ENCODE measurements at places on chromosomes 6 and 20.

DNA sequence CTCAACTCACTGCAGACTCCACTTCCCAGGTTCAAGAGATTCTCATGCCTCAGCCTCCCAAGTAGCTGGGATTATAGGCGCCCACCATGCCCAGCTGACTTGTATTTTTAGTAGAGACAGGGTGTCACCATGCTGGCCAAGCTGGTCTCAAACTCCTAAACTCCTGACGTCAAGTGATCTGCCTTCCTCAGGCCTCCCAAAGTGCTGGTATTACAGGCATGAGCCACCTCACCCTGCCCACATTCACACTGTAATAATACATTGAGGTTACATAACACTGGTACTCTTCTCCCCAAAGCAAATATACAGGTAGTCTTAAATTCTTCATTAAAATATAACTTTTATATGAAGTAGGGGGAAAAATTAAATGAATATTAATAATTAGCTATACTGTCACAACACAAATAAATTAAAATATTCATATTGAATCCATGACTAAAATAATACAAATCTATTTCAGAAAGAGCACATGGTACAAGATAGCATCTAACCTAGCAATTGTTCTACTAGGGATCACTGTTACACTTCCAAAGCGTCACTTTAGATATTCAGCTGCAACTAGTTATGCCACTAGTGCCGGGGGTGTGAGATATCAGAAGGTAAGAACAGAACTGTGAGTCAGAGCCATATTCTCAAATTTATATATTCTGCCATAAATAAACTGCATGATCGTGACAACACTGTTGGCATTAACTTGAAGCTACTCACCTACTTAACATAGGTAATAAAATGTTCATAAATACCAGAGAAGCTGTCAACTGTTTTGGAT is 169.1 kb upstream of the SHLD1 start:
- no peak for DNase-seq

DNA sequence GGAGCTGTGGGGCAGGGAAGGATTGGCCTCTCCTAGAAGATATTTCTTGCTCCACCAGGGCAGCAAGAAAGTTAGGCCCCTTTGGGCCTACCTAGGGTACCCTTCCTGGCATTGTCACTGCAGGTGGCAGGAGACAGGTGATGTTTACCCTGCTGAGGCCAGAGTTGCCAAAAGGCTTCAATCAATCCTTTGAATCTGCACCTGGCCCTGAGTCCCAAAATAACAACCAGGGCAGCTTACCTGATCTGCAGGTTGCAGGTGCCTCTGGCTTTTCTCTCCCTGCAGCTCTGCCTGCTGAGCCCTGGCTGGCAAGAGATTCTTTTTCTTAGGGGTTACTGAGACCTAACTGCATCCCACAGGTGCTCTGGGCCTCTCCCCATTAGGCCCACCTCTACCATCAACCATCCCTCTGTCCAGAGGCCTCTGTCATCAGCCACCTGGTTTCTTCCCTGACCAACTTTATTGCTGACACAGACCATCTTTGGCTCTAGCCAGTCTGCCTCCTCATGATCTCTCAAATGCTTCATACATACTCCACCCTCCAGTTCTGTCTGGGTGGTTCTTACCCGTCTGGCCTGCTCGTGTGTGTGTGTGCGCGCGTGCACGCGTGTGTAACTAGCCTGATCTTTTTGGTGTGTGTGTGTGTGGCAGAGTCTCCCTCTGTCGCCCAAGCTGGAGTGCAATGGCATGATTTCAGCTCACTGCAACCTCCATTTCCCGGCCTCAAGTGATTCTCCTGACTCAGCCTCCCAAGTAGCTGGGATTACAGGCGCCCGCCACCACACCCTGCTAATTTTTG is 13.7 kb downstream of the BCL2L1 start:
- DNase-seq: no peak

GRCh38 chr20:63697357-63697867 is 960 bp downstream of the TNFRSF6B start:
- DNase-seq: no peak

GRCh38 chr6:159875194-159875593 is 15.6 kb upstream of the MAS1 start:
- no peak for DNase-seq

DNA sequence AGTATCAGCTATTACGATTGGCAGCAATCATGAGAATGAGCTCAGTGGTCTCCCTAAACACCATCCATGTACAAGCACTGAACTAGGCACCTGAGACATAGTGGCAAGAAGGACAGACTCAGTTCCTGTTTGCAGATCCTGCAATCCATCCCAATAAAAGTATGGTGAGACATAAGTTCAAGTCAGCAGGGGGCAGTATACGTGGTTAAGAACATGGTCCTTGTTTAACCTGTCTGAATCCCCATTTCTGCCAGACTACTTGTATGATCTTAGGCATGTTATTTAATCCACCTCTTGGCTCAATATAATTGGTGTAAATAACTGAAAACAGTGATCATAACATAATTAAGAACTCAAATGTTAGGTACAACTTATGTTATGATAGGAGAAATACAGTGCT is 33.2 kb upstream of the PNISR start:
- no peak for DNase-seq

DNA sequence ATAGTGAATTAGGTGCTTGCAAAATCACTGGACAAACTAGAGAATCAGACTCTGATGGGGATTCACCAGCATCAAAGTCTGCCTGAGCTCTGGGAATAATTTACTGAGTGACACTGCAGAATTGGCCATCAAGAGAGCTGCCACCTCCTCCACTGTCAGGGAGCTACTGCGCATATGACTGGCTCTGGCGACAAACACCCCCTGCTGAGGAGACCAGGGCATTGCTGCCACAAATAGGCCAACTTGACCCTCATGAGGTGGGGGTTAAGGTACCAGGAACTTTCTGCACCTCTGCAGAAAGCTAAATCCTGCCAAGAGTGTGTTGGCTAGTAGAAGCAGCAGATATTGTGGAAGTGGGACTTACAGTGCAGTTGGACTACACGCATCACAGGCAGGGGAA is 88.0 kb downstream of the CDS2 start:
- DNase-seq: no peak

GRCh38 chr6:170374571-170375444 is 68.2 kb downstream of the FAM120B start:
- no peak for DNase-seq

GRCh38 chr6:64712606-64713005 is 994.4 kb downstream of the EYS start:
- no peak for DNase-seq

GRCh38 chr6:65450451-65450850 is 256.6 kb downstream of the EYS start:
- DNase-seq: no peak

DNA sequence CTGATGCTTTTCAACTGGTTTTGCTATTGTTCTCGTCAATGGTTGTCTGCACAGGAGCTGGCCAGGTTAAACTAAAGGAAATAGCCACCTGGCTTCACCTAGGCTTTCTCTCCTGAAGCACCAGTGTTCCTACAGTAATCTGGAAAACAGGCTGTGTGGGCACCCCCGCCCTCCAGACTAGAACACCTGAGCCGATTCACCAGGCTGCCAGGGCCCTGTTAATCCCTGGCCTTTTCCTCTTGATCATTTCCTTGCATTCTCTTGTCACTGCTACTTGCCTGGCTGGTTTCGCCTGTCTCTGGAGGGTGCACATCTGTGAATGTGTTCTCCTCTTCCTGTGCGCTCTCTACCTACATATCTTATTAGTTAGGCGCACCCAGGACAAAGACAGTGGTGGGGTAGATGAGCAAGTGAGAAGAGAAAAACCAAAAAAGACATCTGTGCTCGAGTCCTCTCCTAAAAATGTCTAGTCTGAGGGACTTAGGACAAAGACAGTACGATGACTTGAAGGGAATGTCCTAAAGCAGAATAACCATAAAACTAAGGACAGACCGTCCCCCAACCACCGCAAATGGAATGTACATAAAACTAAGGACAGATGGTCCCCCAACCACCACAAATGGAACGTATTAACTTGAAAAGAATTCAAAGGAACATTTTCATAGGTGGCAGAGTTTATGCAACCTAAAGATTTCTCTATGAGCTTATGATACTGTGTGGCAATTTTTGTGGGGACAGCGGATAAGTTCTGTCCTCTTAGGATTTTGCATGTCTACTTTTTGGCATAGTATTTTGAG is 45.9 kb upstream of the EMILIN3 start:
- no peak for DNase-seq

Measured in left renal pelvis (tissue), 4 donors.